ENCODE measurements at places on chromosomes 1 and 21.
A peak's percentile ranks its signal among the peaks of the same experiment; 100 is the strongest.

DNA sequence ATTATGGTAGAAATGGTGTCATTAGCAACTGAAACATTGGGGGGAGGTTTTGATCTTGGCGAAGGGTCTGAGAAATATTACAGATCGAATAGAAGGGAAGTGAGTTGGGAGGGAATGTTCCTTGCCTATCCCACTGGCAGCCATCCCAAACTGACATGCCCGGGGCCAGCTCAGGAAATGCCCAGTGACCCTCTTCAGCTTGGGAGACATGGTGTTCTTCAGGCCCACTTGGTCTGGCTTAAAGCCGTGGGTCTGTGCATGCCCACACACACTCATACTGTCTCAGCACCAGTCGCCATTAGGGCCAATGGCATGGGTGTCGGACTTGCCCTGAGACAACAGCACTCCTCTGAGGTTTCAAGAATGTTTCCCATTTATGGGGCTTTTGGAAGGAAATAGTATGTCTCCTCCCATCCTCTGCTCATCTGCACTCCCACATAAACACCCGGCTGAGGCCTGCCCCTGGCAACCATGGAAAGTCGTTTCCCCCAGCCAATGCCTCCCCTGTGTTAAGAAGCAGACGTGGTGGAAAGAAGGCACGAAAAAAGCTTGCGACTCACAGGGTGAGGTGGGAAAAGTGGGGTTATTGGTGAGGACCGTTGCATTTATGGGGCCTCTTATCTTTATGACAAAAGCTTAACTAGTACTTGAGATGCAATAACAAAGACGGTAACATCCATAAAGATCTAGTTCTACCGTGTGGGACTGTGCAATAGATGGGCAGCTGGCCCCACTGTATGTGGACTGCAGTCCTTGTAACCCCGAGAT lies 2.0 kb downstream of the RNF186 start:
- DNase-seq: no peak

DNA sequence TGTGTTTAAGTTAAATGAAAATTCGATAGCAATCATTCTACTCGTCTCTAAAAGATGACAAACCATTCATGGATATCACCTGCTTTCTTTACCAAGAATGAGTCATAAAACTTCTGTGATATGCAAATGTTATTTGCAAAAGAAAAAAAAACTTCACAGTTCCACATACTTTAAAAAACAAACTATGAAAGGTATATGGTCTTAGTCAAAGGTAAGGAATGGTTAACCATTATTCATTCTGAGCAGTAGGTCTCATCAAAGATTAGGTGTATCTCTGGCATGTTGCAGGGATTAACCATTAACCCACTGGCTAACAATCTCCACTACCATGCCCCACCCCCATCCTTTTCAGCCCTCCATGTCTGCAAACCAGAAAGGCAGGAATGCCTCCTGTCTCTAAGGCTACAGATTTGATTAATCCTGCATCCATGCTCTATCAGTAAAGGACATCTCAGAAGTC lies 44.4 kb downstream of the PTPN14 start:
- peak; percentile 97 for DNase-seq

DNA sequence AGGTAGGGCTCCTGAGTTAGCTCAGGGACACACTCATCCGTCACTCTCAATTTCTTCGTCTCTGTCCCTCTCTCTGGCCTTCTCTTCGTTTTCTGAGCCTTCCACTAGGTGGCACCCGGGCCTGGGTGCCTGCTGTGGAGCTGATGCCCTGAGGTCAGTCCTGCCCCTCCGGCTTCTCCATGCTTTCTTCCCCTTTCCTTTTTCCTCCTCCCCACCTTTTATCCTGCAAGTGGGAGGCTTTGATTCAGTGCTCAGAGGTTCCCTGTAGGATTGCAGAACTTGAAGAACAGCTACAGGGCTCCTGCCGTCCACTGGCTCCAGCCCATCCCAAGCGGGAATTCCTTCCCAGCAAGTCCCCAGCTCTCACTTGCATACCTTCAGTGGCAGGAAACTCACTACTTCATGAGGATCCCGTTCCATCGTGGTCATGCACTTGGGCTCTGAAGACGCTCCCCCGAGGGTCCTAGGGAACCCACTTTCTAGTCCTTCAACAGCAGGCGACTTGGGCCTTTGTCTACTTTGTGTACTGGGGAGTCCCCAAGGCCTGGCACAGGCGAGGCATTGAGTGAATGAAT lies 45.6 kb downstream of the SRRM1 start:
- DNase-seq: peak; percentile 76

GRCh38 chr1:55826381-55827080 lies 611.4 kb upstream of the USP24 start:
- DNase-seq: no peak

DNA sequence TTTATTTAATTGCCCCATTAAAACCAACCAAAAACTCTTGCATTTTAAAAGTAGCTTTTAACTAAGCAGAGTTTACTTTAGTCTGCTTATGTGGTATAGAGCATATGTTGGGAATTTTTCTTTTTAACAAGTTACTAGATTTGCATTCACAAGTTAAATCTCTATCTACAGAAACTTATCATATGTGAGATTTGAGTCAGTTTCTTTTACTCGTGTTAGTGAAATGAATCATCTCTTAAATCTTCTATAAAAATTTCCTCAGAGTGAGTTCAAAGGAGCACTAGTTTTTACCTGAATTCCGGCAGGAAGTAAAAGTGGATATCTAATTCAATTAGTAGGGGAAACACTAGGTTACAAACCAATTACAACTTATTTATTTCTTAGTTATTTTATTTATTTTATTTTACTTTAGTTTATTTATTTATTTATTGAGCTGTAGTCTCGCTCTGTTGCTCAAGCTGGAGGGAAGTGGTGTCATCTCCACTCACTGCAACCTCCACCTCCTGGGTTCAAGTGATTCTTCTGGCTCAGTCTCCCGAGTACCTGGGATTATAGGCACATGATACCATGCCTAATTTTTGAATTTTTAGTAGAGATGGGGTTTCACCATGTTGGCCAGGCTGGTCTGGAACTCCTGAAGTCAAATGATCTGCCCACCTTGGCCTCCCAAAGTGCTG lies 1609.6 kb upstream of the B3GALT2 start:
- no peak for DNase-seq

DNA sequence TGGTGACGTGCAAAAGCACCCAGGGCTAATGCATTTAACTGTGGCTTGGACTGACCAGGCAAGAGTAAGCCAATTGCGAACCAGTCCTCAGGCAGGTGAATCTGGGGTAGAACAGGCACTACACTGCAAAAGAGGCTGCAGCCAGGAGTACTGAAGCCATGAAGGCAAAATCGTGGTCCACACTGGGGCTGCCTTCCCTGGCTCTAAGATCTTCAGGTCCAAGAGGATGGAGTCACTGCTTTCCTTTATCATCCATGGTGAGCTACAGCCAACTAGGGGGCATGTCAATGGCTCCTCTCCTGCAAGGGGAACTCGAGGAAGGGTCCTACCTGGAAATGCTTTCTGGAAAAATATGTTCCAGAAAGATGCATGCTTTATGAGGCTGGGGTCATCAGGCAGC lies 100.6 kb upstream of the AJAP1 start:
- no peak for DNase-seq

DNA sequence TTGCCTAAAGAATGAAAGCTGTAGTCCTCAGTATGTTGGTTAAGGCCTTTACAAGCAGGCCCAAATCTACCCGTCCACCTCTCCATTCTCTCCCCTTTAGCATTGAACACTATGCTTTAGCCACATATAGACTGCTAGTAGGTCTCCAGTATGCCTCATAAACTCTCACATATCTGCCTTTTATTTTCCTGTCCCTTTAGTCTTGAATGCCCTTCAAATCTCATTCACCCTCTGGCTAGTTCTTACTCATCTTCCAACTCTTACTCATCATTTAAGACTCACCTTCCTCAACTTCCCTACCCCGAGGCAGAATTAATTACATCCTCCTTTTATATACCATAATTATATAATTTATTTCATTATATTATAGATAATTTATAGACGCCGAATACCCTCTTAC lies 78.7 kb upstream of the TSPAN2 start:
- peak; percentile 62 for DNase-seq

GRCh38 chr1:8733484-8733883 lies 84.0 kb downstream of the RERE start:
- no peak for DNase-seq

DNA sequence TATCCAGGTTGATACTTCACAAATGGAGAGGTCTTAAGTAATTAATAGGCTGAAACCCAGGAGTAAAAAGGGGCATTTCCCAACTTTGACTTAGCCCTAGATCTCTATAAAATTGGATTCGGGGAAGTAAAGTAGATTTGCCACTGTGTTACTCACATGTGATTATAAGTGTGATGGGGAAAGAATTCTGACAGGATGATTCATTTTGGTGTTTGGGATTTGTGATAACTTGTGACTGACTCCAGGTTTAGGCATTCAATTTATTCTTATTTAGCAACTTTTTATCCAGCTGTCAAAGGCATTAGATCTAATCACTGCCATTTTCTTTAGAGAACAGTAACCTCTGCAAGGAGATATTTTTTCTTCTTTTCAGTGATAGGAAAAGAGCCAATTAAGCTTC lies 175.5 kb downstream of the ASTN1 start:
- DNase-seq: peak; percentile 22

GRCh38 chr1:15543589-15544568 lies 17.2 kb downstream of the DNAJC16 start:
- no peak for DNase-seq

- DNase-seq: peak; percentile 78
Observed at GRCh38 chr1:230139741-230140140, 72.7 kb downstream of the GALNT2 start.

GRCh38 chr1:32892368-32893197 lies 6.3 kb downstream of the HPCA start:
- peak; percentile 32 for DNase-seq

- DNase-seq: no peak
Observed at GRCh38 chr1:7493711-7494454, 277.2 kb upstream of the VAMP3 start.

GRCh38 chr1:191343816-191344215 lies 814.4 kb upstream of the RGS18 start:
- DNase-seq: peak; percentile 58

DNA sequence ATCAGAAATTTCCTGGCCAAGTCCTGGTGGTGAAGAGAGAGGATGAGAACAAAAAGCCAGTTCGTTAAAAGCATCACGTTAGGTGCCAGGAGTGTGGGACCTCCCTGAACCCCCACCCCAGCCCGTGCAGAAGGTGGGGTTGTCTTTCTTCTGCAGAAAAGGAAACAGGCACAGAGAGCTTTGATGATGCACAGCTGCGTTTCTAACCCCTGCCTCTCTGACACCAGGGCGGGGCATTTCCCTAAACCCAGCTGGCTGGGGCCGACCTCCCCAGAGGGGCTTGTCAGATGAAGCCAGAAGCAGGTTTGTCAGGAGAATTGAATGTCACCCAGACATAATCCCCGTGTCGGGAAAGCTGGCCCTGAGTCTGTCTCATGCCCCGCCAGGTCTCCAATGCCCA lies 189.3 kb upstream of the EDN2 start:
- DNase-seq: no peak

GRCh38 chr1:3714814-3715213 lies 37.4 kb upstream of the CCDC27 start:
- DNase-seq: no peak

GRCh38 chr1:19643602-19644394 lies at the start of gene NBL1:
Gene NBL1 (plus strand): TSS chr1:19644311. CDS start chr1:19655031, 10,720 bp downstream.
- peak; percentile 78 for DNase-seq

- no peak for DNase-seq
Observed at GRCh38 chr1:170932236-170932635, 3.1 kb upstream of the MROH9 start.

DNA sequence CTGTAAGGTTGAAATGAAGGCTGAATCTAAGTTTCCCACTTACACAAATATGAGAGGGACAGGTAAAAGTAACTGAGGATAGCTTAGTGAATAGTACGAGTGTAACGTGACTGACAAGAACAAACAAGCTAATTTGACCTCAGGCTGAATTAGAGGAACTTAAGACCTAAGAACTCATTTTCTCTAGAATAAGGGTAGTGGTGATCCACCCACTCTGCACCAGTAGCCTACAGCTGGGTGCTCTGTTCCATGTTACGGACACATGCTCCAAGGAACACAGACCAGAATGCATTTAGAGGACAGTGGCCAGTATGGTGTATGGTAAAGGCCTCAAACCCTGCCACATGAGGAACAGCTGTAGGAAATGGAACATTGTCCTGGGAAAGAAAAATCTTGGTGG lies 14.9 kb upstream of the TMEM9 start:
- no peak for DNase-seq

- DNase-seq: no peak
Observed at GRCh38 chr1:54246116-54246721, 46.3 kb downstream of the MRPL37 start.

DNA sequence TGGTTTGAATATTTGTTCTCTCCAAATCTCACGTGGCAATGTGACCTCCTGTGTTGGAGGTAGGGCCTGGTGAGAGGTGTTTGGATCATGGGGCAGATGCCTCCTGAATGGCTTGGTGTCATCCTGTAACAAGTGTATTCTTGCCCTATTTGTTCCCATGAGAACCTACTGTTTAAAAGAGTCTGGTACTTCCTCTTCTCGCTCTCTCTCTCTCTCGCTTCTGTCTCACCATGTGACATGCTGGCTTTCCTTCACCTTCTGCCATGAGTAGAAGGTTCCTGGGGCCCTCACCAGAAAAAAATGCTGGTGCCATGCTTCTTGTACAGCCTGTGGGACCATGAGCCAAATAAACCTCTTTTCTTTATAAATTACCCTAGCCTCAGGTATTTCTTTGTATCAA lies 8.4 kb upstream of the PAXBP1 start:
- DNase-seq: no peak

GRCh38 chr1:66446261-66447001 lies 87.5 kb upstream of the SGIP1 start:
- DNase-seq: peak; percentile 69

- DNase-seq: no peak
Observed at GRCh38 chr1:7680955-7681268, 90.2 kb upstream of the VAMP3 start.

- DNase-seq: peak; percentile 18
Observed at GRCh38 chr1:210293171-210293607, 35.5 kb upstream of the HHAT start.

GRCh38 chr21:42022091-42022430 lies 11.9 kb upstream of the ZBTB21 start:
- DNase-seq: no peak
